ENCODE measurements at places on chromosomes 7 and 10.

DNA sequence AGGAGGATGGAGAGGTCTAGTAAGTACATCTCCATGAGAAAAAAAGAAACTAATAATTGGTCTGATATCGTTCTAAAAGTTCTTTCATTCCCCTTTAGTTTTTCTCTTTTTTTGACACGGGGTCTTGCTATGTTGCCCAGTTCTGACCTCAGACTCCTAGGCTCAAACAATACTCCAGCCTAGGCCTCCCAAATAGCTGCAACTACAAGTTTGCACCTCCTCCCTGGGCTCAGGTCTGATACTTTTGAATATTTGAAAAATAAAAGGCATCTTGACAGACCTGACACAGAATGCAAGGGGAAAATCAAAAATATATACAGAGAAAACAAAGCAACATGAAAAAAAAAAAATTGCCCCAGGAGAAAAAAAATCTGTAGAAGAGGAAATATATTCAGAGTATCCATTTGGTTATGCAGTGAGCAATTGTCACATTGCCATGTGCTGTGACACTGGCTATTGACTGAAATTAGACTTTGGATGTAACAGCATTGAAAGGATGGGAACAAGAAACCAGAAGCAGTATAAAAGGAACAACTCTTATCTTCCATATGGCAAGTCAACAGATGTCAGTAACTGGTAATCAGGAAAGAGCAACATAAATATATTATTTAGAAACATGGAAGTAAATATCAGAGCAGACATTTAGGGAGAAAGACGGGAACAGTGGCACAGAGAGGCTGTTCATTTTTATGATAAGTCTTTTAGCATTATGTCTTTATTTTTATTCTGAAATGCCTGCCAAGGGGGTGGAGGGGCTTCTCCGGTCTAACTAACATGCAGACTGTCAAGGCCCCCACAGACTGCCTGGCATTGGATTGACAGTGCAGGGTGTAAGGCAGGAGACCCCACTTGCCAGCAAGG is 408.4 kb downstream of the PARD3 start:
- no peak for DNase-seq

DNA sequence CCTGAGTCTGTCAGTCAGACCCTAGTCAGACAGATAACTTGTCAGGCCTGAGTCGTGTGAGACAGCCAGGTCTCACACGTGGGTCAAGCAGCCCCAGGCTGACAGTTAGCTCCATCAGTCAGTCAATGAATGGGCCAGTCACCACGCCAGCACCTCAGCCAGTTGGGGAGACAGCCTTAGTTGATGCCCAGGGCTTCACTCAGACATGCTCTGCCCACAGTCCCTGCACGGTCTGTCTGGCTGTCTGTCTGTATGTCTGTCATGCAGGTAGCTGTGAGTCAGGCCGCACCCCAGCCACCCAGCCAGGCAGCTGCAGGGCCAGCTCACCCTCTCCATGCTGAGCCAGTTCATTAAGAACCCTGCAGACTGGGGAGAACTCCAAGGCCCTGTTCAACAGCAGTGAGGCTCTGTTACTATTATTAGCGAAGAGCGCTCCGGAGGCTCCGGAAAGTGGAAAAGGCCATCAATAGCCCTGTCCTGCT is 141.1 kb upstream of the PCBD1 start:
- no peak for DNase-seq

DNA sequence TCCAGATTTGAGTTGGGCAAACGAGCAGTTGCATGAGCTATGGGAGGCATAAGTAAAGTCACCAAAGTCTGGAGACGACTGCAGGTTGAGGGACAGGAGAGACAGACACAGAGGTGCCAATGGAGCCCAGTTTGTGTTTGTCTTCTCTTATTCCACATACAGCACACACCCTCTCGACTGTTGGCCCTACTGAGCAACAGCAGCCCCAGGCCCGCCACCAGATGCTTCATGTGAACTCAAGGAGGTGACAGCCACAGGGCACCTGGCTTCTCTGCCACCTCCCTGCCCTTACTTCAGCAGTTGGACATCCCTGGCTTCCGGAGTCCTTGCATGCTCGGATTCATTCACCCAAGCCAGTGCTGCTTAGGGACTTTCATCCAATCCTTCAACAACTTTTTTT is 6.5 kb upstream of the ATOH7 start:
- no peak for DNase-seq

GRCh38 chr7:81811956-81812865 is 42.4 kb upstream of the HGF start:
- DNase-seq: no peak

- DNase-seq: no peak
Measured at GRCh38 chr10:3009341-3009740, 58.0 kb upstream of the PFKP start.

GRCh38 chr10:18367840-18368239 is 227.6 kb downstream of the CACNB2 start:
- DNase-seq: no peak

- peak; percentile 2 for DNase-seq
Measured at GRCh38 chr7:7761974-7762779, 43.8 kb upstream of the RPA3 start.

DNA sequence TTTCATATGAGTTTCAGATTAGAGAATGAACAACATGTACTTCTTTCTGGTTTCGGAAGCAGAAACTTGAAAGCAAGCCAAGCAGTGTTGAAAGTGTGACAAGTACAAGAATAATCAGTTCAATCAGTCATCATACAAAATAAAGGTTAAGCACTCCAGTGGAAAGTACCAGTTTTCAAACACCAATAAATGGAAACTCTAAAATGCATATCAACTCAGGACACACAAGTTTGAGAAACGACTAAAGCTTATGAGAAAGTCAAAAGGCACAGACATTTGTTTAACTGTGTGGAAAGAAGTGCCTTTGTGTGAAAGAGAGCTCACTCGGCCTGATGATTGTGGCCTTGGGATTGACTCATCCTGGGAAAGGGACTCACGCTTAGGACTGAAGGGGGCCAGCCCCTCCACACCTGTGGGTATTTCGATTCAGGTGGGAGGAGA is 60.6 kb upstream of the AKR1C1 start:
- no peak for DNase-seq

DNA sequence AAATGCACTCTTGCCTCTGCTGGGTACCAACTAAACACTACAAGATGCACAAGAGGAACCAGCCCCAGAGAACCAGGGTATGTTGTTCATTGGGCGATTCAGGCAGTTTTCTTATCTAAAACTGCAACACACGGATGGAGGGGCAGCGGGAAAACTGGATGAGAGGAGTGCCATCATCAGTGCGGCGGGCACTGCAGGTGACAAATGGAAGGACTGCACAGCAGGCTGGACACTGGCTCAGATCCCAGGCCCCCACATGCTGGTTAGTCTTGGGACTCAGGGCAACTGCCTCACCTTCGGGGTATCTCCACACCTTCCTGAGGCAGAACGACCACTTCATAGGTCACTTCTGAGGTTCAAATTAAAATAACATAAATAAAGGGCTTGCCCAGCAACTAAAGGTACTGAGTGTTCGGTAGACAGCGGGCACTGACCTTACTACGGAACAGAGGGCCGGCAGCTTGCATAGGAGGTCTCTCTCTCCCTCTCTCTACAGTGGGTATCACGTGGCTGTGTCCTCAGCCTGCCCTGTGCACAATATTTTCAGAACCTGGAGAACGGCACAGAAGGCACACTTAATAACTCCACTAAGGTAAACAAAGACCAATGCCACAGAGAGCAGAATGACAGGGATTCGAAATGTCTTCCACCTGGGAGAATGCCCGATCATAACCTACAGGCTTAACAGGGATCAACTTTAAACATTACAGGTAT is 72.1 kb downstream of the GRB10 start:
- no peak for DNase-seq

- DNase-seq: no peak
Measured at GRCh38 chr10:117417196-117417595, 42.0 kb upstream of the PDZD8 start.

GRCh38 chr10:21329995-21330627 is 195.4 kb downstream of the SKIDA1 start:
- DNase-seq: no peak

DNA sequence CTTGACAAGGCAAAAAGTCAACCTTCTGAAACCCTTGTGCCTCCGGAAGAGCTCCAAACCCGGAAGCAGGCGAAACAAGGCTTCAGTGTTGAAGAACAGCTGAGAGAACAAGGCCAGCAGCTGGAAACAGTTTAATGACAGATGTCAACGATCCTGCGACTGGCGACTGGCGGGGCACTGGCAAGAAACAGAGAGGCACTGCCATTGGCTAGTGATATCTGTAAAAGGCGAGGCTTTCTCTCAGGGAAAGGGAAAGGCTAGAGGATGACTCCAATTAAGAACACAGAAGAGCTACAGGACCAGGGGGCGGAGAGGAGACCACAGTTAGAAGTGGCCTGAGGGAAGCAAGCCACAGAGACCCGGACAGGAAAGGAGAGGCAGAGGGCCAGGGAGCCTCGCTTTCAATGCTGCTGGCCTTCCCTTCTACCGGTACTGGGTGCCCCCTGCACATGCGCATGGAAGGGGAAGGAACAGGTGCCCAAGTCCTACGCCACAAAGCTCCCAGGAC is 19.4 kb downstream of the ITGB1 start:
- no peak for DNase-seq

GRCh38 chr7:2971914-2972834 is 71.5 kb downstream of the CARD11 start:
- no peak for DNase-seq

GRCh38 chr10:36331121-36331520 is 689.0 kb upstream of the FZD8 start:
- no peak for DNase-seq

Data from stimulated activated CD4-positive, alpha-beta T cell treated with anti-CD3 and anti-CD28 coated beads, Interleukin-4, amount 100 ng/mL, for 4 hours (primary cell).